ENCODE measurements at places on chromosomes 16 and 17. TPM values are rescaled to one million over a fixed set of nuclear protein-coding genes. Genes with fewer than 3 reads are reported as not detected.

GRCh38 chr17:6070913-6071511 is 833 bp downstream of the WSCD1 start:
- DNase-seq: no peak

The METRN gene
- total RNA-seq: 16.7 TPM

- DNase-seq: no peak
Observed at GRCh38 chr17:76490112-76490710, 11.0 kb downstream of the RHBDF2 start.

- DNase-seq: no peak
Observed at GRCh38 chr16:280552-280951, at the start of gene ARHGDIG. ARHGDIG (plus strand) TSS chr16:280591; CDS start chr16:280681, 90 bp downstream.

The PRKCB gene
- total RNA-seq: 59.0 TPM

GRCh38 chr16:2927010-2927646 is 15.4 kb downstream of the FLYWCH1 start:
- peak; percentile 67 for DNase-seq

- no peak for DNase-seq
Observed at GRCh38 chr17:1888741-1889140, 58.9 kb downstream of the RPA1 start.

DNA sequence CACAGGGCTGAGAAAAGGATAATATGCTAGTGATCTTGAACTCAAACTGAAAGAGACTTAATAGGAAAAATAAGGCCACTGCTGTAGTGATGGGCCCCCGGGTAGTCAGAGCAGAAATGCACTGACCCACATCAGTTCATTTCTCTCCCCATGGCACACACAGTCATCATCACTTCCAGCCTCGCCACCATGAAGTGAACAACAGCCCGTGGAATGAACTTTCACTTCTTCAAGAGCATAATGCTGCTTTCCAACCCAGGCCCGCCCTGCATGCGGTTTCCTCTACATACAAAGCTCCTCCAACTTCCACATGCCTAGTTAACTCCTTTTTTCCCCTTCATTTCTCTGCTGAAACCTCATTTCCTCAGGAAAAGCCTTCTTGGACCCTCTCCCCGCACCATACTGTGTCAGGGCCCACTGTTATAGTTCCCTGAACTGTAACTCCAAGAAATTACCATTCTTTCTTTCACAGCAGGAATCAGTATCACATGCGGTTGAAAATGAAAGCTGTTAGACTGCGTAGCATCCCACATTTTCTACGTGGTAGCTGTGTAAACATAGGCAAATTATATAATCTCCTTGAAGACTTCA is 65.8 kb upstream of the SMIM36 start:
- no peak for DNase-seq

The MPP2 gene
- total RNA-seq: 14.2 TPM

DNA sequence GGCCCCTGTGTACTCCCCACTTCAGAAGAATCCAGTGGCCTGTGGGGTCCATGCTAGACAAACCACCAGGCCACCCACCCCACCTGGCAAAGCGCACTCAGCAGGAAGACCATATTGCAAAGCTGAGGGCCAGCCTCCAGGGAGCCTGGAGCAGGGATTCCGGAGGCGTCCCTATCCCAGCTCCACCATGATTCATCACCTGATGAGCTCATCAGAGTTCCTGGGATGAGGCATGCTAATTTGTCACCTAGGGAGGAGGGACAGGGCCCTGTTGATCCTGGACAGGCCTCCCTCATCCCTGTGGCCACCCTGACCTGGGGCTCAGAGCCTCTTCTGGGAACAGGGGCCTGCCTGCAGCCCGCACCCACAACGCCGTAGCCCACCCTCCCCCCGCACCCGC is 131.6 kb upstream of the PLCG2 start:
- DNase-seq: peak; percentile 45

The HAS3 gene
- total RNA-seq: 6.6 TPM

DNA sequence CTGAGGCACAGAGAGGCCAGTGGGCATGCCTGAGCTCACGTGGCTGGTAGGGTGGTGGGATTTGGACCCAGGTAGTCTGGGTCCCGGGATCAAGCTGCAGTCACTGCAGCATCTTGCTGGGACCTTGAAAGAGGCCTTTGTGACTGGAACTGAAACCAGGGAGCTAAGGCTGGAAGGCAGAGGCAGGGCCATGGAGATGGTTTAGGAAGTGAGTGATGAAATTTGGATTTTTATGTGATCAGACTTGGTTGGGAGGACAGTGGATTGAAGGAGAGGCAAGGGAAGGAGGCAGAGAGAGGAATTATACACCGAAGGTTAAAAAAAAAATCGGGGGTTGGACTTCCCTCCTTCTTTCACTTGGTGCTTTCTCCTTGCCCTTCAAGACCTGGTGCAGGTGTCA is 255.4 kb upstream of the CACNG5 start:
- no peak for DNase-seq

The OR3A3 gene
- not detected for total RNA-seq

DNA sequence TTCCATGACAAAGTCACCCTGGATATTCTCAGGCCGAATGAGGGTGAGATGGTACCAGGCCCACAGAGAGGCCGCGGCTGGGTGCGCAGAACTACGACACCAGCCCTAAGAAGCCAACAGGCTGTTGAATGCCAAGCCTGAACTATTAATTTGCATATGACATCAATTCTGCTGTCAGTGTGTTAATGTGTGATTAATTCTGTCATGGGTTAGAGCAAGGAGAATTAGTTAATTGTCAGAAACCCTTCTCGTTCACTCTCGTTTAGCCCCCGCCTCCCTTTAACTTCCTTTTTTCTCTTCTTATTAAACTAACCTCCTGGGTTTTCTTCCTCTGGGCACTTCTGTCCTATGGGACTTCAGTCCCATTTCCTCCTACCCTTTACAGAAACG is 123.4 kb downstream of the ZFHX3 start:
- DNase-seq: no peak

The NEURL4 gene
- total RNA-seq: 46.6 TPM

GRCh38 chr17:14197586-14197985 is 39.1 kb downstream of the CDRT15 start:
- DNase-seq: no peak

DNA sequence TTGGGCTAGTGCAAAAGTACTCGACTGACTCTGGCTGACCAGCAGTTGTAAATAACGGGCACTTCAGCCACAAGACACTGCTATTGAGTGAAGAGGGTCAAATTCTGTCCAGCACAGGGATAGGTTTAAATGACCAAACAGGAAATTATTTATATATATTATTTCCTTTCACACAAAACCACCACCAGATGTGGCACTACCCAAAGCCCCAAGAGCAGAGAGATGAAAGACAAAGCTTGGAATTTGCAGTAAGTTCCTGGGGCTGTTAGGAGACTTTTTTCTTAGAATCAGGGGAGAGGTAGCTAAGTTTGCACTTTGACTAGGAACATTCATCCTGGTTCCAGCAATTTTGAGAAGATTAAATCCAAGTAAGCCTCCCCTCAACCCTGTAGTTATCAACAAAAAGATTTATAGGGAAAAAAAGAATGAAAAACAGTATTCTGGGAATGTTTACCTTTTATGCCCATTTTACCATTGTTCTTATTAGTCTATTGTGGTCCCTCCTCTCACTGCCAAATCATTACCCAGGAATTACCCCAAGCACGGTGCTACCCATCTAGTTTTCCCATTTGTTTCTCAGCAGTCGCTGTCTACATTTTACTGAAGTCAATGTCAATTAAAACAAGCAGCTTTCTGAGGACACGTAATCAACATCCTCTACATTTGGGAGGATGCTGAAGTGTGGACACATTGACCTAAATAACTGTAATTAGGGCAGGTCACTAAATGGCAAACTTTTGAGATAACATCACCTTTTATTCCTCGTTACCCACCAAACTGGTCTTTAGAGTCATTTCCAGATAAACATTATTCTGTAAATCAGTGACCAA is 43.5 kb downstream of the GRB7 start:
- DNase-seq: no peak

The OR2C1 gene
- 0.62 TPM for total RNA-seq

DNA sequence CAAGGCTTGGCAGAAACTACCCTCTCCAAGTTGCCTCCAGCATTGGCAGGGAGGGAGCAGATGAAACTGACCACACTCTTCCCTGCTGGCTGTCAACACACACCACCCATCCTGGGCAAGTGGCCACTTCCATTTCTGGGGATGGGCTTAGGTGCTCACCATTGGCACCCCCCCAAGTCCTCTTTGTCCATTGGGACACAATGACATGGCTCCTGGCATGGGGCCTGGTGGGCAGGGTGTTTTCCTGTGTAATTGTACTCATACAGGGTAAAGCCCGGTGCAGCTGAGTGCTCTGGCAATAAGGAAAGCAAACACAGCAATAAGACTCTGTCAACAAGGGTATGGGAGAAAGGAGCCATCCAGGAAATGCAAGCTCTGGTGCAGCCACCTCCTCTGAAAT is 22.6 kb downstream of the SCNN1B start:
- no peak for DNase-seq

The KIF2B gene
- total RNA-seq: not detected

The CES3 gene
- 0.78 TPM for total RNA-seq

All from occipital lobe (tissue), 3 donors.